ENCODE measurements at places on chromosomes 3 and 15.

DNA sequence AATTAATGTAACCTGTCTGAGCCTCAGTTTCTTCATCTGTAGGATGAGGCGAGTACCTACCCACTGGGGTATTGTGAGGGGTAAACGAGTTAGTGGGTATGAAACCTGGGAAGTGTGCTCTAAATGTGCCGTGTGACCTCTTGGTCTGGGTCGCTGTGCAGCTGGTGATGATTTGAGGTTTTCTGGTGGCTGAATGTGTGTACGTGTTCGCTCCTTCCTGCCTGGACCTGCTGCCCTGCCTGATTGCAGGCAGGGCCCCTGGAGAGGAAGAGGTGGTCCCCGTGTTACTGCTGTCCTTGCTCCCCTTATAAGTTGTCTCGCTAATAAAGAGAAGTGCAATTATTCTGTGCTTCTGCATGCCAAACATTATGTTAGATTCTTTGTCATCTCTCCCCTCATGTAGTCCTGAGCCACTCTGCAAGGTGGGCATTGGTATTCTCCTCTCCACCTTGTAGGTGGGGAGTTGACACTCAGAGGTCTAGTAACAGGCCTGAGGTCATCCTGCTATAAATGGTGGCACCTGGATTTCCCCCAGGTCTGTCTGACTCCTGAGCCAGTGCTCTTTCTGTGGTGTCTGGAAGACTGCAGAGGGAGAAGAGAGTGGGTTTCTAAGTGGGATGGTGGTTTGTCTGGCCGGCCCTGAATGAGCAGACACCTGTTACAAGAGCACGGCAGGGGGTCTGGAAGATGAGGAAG, 15.7 kb downstream of the PDIA5 start:
- peaks cover 1% of the 10 kb centered on the region for H3K36me3 ChIP-seq
- H3K4me3 ChIP-seq: peak overlapping the region; percentile 8
- peaks cover 39% of the 10 kb centered on the region for H3K4me1 ChIP-seq
- peak overlapping the region; percentile 64 for H3K27ac ChIP-seq

- peaks cover 2% of the 10 kb centered on the region for H3K27me3 ChIP-seq
- no peak overlapping the region for H3K4me3 ChIP-seq
- no peaks in the 10 kb centered on the region for H3K36me3 ChIP-seq
- no peaks in the 10 kb centered on the region for H3K4me1 ChIP-seq
These were observed 2.8 kb upstream of the RTP2 start for GRCh38 chr3:187705164-187705563.

GRCh38 chr15:71939981-71940588, 129.7 kb downstream of the NR2E3 start:
- no peaks in the 10 kb centered on the region for H3K27me3 ChIP-seq
- H3K4me3 ChIP-seq: no peak overlapping the region
- no peaks in the 10 kb centered on the region for H3K4me1 ChIP-seq
- no peak for DNase-seq
- H3K36me3 ChIP-seq: peaks cover 7% of the 10 kb centered on the region

DNA sequence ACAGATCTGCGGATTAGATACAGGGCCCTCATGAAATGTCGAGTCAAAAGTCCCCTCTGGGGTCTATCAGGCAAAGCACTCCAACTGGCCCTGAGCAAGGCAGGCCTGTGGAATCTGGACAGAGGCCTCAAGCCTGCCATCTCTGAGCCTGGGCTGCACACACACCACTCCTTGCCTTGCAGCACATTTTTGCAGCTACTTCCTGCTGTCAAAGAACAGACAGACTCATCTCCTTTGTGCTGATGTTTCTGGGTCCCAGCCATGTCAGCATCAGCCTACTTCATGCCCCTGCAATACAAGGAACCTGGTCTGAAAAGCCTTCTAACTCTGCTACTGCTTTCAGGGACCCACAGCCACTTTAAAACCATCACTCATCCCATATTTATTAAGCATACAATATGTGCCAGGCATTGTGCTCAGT, 60.6 kb upstream of the IL12A start:
- no peaks in the 10 kb centered on the region for H3K27me3 ChIP-seq
- DNase-seq: no peak
- no peak overlapping the region for H3K27ac ChIP-seq
- H3K36me3 ChIP-seq: no peaks in the 10 kb centered on the region
- H3K4me3 ChIP-seq: no peak overlapping the region

- H3K4me3 ChIP-seq: no peak overlapping the region
- H3K36me3 ChIP-seq: peaks cover 3% of the 10 kb centered on the region
- H3K4me1 ChIP-seq: no peaks in the 10 kb centered on the region
- no peak overlapping the region for H3K27ac ChIP-seq
- no peaks in the 10 kb centered on the region for H3K27me3 ChIP-seq
- no peak for DNase-seq
These were observed 300.8 kb downstream of the ZBTB20 start for GRCh38 chr3:114846252-114846651.

DNA sequence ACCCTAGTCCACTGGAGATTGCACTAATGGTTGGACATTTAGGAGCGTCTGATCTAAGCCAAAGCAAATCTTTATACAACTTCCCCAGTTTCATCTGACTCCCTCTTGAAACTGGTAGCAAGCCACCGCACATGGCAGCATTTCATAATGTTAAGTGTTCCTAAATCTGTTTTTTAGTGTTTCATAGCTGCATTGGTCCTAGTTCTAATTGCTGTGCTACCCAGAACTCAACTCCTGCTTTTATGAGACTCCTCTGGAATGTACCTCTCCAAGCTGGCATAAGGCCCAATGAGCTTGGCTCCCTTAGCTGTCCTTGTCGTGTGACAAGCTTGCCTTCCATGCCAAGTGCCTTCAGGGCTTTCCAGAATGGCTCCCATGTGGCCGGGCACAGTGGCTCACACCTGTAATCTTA, 65.3 kb upstream of the FLNB start:
- H3K27ac ChIP-seq: no peak overlapping the region
- H3K27me3 ChIP-seq: no peaks in the 10 kb centered on the region
- no peak for DNase-seq
- H3K4me3 ChIP-seq: no peak overlapping the region
- peaks cover 4% of the 10 kb centered on the region for H3K36me3 ChIP-seq
- H3K4me1 ChIP-seq: no peaks in the 10 kb centered on the region

DNA sequence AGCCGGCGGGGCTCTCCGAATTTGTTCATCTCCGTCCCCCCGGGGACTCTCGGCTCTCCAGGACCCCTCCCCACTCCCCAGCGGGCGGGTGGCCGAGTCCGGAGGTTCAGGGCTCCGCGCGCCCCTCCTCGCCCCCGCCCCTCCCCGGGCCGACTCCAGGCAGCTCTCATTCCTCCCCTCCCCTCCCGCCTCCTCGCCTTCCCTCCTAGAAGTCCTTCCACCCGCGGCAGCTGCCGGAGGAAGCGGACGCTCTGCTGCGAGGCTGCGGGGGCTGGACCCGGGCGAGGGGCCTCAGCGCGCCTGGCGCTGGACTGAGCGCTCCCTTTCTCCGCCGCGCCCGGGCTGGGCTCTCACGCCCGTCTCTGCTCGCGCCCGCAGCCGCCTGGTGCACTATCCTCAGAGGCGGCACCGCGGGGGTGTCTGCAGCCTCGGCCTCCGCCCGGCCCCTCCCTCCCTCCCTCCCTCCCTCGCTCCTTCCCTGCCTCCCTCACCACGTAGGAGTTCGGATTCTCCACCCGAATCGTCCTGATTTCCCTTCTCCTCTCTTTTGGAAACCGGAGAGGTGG, at the start of gene ROBO2:
Gene ROBO2, plus strand, starts transcription at position 494 of the 566 bp plus-strand sequence. CDS start 687 bp downstream, outside the sequence.
- peaks cover 2% of the 10 kb centered on the region for H3K4me1 ChIP-seq
- H3K36me3 ChIP-seq: no peaks in the 10 kb centered on the region
- H3K27me3 ChIP-seq: peaks cover 35% of the 10 kb centered on the region
- DNase-seq: peak; percentile 15
- peak within 1 kb of the TSS; percentile 64 for H3K27ac ChIP-seq

DNA sequence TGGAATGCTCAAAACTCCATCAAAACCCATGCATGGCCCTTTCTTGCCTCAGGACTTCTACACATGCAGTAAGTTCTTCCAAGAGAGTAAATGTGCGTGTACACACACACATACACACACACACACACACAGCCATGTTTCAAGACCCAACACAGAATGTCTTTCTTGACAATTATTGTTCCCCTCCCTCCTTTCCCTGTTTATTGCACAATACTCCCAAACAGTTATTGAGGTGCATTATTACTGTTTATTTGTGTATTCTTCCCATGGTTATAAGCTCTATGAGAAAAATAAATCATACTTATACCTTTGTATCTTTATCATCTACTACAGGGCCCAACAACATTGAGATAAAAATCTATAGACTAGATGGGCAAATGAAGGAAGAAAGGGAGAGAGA, 523.8 kb upstream of the NAALADL2 start:
- H3K27ac ChIP-seq: no peak overlapping the region
- no peaks in the 10 kb centered on the region for H3K36me3 ChIP-seq
- H3K4me1 ChIP-seq: no peaks in the 10 kb centered on the region
- DNase-seq: no peak
- H3K27me3 ChIP-seq: no peaks in the 10 kb centered on the region
- no peak overlapping the region for H3K4me3 ChIP-seq
